HS-5 (cell line): ENCODE measurements at places on chromosomes 7 and 10.

GRCh38 chr7:77579797-77580196 is 42.7 kb downstream of the PTPN12 start:
- DNase-seq: no peak

GRCh38 chr7:18829858-18830285 is 287.6 kb downstream of the TWIST1 start:
- DNase-seq: peak; percentile 34

DNA sequence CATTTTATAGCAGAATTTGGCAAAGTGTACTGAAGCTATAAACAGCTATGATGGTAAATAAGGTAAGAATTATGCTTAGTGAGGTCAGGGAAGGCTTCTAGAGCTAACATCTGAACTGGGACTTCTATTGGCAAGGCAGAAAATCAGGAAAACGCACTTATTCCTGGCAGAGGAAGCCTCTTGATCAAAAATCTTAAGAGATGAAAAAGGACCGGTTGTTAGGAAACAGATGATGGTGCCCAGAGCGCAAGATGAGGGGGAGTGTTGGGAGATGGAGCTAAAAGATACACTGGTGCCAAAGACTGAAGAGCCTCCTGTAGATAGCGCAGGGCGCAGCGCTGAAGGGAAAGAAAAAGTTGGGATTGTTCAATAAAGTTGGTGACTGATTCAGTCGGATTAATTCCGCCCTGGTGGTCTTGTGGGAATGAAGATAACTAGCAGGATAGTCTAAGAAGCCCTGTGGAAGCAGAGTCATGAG is 550 bp upstream of the CALU start:
- no peak for DNase-seq

DNA sequence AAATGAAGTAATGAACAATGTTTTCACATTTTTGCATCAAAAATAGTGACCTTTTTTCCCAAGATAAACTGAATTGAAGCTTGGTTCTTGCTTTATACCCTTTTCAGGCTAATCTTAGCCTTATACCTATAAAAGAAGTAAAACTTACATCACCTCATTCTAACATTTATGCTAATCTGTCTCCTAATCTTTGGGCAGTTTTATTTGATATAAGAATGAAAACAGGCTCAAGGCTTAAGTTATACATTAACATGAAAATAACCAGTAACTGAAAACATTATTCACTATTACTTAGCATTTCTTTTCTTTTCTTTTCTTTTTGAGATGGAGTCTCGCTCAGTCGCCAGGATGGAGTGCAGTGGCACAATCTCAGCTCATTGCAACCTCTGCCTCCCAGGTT is 113.1 kb downstream of the HIBADH start:
- no peak for DNase-seq

GRCh38 chr7:26937939-26938623 is 73.7 kb upstream of the SKAP2 start:
- no peak for DNase-seq

GRCh38 chr10:124724279-124725027 is 19.7 kb downstream of the FAM53B start:
- no peak for DNase-seq

GRCh38 chr10:87799860-87800259 is 18.2 kb downstream of the ATAD1 start:
- no peak for DNase-seq

DNA sequence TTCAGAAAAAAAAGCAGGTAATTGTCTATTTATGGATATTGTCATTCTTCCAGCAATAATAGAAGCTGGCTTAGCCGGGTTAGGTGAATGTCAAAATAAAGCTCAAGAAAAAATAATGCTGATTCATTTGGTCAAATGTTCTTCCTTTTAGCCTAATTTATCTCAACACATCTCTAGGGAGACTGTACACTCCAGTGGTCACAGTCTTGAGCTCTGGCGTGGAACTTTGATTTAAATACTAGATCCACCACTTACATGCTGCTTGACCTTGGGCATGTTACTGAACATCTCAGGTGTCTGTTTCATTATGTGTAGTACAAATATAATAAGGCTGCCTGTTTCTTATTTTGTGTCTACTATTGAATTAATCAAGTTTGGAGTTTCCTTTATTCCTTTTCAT is 22.0 kb downstream of the PRTFDC1 start:
- no peak for DNase-seq
